ENCODE measurements at places on chromosomes 7 and 10. TPM values are rescaled to one million over a fixed set of nuclear protein-coding genes. Genes with fewer than 3 reads are reported as not detected.

- no peak for DNase-seq
Measured at GRCh38 chr10:106401161-106401560, 763.3 kb downstream of the SORCS1 start.

NPY gene
- not detected for total RNA-seq

GRCh38 chr10:8392216-8392615 is 337.7 kb downstream of the GATA3 start:
- no peak for DNase-seq

DNA sequence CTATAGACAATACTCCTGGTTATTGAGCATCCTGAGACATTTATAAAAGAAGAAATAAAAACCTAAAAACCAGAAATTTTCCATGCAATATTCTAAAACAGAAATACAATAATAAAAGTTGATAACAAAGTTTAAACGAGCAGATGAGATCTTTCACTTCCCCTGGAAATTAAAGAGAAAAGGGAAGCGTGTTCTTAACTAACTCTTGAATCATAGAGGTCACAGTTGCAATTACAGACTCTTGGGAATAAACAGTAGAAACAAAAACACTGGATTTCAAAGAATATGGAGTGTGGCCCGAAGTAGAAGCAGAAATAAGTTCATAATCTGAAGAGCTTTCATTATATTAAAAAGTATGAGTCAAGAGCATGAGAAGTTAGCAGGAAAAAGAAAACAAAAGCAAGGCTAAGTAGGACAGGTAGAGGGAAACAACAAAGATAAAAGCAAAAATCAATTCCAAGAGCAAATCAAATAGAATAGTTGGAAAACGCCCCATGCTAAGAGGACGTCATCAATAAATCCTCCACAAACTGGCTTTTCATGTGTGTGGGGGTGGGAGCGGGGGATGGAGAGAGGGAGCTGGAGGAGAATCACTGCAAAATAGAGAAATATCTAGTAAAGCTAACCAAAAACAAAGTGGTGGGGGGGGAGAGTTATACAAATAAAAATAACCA is 55.2 kb upstream of the C10orf71 start:
- no peak for DNase-seq

DNA sequence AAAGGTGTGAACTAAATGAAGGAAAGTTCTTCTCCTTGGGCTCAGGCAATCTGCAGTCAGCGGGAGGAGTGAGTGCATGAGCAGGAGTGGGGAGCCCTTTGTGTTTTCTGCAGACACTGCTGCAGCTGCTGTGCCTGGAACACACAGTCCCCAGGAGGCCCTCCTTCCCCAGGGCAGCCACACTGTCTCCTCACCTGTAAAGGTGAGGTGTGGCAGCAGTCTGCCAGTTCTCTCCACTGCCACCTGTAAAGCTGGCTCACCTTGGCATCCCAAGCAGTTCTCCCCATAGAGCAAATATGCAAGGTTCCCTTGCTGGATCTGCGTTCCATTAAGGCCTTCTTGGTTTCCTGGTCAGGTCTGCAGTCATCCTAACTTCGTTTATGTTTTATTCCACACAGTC is 5.2 kb upstream of the VWC2 start:
- no peak for DNase-seq

GRCh38 chr7:97847791-97848190 is 24.4 kb downstream of the ASNS start:
- no peak for DNase-seq

DNA sequence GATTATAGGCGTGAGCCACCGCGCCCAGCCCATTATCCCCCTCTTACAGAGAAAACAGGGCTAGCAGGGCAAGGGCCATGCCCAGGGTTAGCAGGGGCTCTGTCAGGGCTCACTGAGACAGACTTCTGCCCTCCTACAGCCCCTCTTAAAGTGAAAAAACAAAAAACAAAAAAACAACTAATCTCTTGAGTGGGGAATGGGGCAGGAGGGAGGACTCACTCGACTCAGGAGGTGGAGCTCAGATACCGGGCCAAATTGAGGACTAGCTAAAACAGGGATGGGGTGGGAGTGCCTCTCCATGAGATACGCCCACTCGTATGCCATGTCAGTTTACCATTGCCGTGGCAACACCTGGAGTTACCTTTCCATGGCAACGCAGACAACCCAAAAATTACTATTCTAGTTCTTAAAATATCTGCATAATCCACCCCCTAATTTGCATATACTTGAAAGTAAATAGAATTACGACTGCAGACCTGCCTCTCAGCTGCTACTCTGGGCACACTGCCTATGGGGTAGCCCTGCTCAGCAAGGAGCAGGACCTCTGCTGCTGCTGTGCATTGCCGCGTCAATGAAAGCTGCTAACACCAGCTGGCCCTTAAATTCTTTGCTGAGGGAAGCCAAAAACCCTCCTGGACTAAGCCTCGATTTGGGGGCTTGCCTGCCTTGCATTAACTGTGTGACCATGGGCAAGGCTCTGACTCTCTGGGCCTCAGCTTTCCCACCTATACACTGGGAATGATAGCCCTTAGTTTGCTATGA is 13.4 kb downstream of the SSC4D start:
- DNase-seq, result no peak

GRCh38 chr7:1014681-1015080 is 29.7 kb upstream of the GPR146 start:
- no peak for DNase-seq

GALNT17 gene
- total RNA-seq, result not detected

DNA sequence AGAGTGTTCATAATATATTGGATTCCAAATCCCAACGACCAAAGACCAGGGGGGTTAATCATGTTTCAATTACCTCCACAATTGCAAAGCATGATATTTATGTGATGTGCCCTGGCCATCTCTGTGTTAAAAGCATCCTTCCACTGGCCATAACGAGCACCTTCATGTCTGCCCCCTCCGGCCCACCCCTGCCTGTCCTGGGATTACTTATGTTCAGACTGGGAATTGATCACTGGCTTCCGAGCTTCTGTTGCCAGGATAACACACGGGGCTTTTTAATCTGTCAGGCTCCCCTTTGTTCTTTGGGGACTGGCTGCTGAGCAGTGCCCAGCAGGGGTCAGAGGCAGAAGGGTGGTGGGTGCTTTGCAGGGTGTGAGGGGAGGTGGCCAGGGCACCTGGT is 13.7 kb upstream of the CHST15 start:
- no peak for DNase-seq

Measured in natural killer cell treated with Interleukin-12 subunit alpha and Interleukin-12 subunit beta and Interleukin-15 and Interleukin-18, amount 100 ng/mL, for 72 hours (primary cell).